SK-N-DZ (cell line): ENCODE measurements at places on chromosomes 16 and 17.
A peak's percentile ranks its signal among the peaks of the same experiment; 100 is the strongest.

DNA sequence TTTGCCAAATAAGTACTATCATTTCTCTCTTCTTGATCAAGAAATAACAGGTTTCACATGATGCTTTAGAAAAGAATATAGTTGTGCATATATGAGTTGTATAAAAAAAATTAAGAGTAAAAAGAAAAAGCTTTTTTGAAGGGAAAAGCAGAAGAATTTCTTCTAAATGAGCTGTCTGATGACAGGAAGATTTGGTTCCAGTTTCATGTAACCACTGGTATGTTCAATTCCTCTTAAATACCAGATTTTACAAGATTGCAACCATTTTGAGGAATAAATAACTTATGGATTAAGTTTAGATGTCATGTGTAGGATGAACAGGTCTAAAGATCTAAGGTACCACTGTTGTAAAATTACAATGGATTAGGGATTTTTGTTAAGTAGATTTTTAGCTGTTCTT lies 45.0 kb downstream of the VMP1 start:
- DNase-seq: no peak

DNA sequence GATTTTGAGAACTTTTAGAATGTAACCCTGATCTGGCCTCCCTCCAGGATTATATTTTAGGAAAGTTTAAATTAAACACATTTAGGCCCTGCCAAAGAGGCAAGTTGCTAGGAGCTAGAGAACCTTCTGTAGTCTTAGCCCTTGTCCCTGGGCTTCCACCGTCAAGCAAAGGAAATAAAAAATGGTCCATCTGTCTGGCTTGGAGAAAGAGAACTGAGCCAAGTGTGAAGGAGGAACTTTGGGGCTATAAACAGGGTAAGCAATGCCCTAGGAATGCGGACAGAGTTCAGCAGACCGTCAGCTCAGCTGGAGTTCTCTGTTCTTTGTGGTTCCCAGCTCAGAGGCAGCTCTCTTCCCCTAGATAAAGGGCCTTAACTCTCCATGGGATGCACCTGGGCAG lies 29.6 kb downstream of the RCVRN start:
- DNase-seq: no peak

DNA sequence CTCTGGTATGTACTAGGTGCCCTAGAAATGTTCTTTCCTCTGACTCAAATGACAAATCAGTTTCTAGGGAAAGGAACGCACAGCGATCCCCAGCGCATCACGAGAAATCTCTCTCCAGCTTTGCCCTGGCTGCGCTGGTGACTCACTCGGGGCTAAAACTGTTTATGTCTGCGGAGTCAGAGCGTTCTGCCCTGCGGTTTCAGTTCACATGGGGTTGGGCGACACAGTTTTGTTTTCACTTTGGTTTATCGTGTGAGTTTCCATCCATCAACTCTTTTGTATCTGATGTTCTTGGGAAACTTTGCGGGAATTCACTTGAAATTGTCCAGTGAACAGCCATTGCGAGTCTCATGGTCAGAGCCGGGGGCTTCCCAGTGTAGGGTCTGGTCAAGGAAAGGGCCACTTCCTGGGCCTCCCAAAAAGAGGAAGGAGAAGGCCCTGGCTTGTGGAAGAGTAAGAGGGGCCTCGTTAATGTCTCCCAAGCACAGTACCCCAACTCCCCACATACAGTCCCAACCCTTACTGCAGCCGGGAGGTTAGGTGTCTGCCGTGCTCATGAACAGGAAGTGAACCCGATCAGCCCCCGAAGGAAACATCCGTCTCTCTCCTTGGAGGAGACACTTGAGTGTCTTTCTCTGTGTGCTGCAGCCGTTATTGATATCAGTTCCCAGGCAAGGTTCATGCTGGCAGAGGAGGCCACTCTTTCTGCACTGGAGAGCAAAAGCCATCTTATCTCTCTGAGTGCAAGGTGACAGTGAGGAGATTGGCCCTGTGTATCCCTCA lies 643.2 kb downstream of the WWOX start:
- no peak for DNase-seq

DNA sequence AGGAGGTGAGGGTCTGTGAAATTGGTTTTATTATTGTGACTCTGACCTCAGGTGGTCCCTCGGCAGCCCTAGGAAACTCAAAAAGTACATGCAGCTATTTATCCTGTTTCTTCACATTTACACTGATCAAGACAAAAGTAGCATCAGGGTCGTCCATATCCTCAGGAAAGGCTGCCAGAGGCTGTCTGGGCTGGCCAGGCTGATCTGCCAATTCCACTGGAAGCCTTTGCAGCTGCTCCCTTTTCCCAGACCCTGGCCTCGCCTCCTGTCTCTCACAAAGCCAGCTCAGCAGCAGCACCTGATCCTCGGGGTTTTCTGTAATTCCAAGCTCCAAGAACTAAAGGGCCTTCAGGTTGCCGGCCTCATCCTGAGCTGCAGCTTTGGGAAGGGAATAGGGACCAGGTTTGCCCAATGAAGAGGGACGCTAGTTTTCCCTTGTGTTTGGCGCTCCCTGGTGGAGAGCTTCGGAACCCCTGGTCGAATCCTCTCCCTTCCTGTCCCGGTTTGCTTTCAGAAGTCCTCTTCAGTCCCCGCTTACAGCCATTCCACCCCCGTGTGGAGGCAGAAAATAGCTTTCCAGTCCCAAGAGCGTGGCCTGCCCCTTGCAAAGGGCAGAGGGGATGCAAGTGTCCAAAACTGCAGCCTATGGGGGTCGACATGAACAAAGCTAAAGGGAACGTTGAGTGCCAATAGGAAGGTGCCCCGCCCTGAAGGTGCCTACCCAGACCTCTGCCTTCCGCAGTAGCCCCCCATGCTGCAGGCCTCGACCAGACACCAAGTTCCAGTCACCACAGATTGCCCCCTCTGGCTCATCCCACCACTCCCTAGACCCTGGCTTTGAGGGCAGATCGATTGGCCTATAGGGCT lies 13.4 kb downstream of the MFSD6L start:
- DNase-seq: peak; percentile 46

GRCh38 chr17:29140631-29141513 lies 39.3 kb downstream of the MYO18A start:
- DNase-seq: peak; percentile 84

GRCh38 chr17:17001076-17001777 lies 29.3 kb upstream of the TNFRSF13B start:
- DNase-seq: no peak

GRCh38 chr16:66996983-66997358 lies 8.6 kb downstream of the CES4A start:
- DNase-seq: no peak

DNA sequence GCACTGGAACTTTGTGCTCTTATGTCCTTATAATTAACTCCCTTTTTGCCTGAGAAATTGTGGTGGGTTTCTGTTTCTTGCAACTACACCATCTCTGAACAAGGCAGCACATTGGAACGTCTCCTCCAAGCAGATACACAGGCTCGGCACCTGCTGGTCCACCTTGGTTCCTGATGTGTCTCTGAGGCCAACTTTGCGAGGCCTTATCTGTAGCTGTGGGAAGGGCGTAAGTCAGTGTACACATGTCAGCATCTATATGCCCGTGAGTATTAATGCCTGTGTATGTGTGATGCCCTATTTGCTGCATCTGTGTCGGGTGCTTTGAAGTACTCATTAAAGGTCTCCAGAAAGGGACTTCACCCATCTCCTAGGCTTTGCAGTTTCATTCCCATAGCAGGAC lies 17.5 kb downstream of the GP2 start:
- no peak for DNase-seq

- DNase-seq: no peak
Measured at GRCh38 chr17:4082136-4082924, 60.5 kb downstream of the ZZEF1 start.

DNA sequence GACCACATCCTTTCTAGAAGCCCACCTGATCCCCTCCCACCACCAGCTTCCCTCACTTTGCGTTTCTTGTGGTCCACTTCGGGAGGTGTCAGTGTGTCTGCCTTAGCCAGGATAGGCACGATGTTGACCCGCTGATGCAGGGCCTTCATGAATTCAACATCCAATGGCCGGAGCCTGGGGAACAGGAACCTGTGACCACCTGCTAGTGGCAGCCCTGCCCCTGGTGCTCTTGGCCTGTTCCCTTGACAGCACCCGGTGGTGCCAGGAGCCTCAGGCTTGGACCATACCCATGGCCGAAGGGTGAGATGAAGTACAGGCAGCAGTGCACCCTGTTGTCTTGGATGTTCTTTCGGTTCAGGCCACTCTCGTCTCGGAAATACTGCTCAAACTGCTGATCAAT lies 7.2 kb upstream of the MTMR4 start:
- no peak for DNase-seq

DNA sequence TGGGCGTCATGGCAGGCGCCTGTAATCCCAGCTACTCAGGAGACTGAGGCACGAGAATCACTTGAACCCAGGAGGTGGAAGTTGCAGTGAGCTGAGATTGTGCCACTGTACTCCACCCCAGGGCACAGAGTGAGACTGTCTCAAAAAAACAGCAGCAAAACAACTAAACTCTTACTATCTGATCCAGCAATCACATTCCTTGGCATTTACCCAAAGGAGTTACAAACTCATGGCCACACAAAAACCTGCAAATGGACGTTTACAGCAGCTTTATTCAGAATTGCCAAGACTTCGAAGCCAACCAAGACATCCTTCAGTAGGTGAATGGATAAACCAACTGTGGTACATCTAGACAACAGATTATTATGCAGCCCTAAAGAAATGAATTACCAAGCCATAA lies 4.0 kb downstream of the SIAH1 start:
- no peak for DNase-seq

DNA sequence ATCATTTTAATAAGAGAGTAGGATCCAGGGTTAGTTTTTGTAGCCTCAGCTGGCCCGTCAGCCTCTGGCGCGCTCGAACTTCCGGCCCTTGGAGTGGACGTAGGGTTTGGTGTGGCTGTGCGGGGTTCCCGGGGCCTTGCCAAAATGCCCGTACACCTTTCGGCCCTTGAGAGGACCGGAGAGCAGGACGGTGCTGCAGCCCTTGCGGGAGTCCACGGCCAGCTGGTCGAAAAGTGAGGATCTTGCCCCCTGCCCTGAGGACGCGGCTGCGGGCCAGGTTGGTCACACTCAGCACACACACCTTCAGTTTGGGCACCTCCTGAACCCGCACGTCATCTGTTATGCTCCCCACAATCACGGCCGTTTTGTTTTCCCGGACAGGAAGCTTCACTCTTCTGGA lies 42.2 kb upstream of the CNTNAP4 start:
- DNase-seq: no peak

GRCh38 chr17:71516149-71516548 lies 604.7 kb upstream of the SOX9 start:
- DNase-seq: peak; percentile 52

DNA sequence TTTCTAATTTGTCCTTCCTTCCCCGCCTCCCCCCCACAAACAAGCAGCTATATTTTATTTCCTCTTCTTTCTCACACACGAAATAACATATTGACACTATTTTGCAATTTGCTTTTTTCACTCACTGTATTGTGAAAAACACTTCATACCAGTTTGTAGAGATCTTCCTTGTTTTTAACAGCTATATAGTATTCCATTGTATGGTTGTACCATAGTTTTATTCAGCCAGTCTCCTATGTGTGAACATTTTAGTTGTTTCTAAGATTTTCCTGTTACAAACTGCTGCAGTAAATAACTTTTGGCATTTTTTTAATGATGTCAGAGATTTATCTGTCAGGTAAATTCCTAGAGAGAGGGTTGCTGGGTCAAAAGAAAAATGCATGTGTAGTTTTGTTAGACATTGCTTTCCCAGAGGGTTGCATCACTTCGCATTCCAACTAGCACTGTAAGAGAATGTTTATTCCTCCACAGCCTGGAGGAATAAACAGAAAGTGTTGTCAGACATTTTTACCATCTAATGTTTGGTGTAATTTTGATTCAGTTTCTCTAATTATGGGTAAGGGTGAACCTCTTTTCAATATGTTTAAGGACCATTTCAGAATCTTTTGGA lies 101.2 kb downstream of the MRTFB start:
- no peak for DNase-seq

DNA sequence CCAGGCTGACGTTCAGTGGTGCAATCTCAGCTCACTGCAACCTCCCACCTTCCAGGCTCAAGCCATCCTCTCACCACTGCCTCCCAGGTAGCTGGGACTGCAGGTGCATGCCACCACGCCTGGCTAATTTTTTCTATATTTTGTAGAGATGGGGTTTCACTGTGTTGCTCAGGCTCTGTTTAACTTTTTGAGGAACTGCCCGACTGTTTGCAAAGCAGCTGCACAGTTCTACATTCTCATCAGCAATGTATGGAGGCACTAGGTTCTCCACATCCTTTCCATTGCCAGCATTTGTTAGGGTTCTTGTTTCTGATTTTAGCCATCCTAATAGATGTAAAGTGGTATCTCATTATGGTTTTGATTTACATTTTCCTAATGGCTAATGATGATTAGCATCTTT lies 9.4 kb downstream of the TNRC6A start:
- no peak for DNase-seq

DNA sequence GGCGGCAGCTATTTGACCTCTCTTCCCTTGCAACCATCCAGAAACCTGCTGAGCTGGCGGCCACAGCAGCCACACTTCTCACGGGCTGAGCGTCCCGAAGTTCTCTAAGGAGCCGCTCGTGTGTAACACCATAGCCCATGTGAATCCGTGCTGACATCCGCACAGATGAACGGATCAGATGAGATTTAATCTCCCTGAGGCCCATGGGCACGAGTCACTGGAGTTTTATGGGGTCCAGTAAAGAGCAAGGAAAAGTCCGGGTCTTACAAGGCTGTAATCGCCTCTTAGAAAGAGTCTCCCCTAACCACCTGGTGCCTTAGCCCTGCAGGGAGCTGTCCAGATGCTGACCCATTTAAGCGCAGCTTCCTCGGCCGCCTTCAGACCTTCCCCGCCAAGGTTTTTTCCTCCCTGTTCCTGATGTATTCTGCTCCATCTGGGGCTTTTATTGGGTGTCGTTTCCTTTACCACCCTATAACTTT lies 5.5 kb upstream of the CACNG5 start:
- peak; percentile 58 for DNase-seq

- no peak for DNase-seq
Measured at GRCh38 chr16:73046202-73046848, 1.6 kb downstream of the ZFHX3 start.

DNA sequence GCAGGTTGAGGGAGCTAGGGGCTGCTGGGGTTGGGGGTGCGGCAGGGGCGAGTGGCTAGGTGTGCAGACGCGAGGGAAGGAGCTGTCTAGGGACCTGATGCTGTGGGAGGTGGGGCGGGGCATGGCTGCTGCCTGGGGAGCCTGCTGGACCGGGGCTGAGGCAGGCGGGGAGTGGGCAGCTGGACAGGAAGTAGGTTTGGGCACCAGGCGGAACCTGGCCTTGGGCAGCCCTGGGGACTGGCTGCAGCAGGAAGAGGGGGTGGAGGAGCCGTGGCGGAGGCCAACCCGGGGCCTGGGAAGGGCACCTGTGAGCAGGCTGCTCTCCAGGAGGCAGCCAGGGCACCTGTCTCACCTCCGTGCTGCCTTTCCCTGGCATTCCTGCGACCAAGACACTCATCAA lies 5.9 kb upstream of the DNASE1L2 start:
- no peak for DNase-seq

DNA sequence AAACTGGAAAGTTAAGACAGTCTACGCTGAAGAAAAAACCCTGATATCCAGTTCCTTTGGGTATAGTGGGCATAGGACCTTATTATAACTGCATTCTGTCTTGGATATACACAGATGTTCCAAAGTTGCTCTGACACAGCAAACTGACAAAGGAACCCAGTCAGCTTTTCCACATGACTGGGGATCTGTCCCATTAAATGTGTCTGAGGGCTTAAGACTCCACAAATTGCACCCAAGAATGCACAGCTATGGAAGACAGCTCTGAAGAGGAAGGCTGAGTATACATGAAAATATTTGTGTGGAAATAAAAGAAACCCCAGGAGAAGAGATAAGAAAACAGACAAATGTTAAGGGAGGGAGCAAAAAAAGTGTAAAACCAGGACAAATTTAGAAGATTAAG lies 114.1 kb downstream of the SPAG9 start:
- no peak for DNase-seq

- no peak for DNase-seq
Measured at GRCh38 chr17:7014995-7015958, 2.9 kb downstream of the RNASEK start.
